ENCODE measurements at places on chromosomes 5 and 9.

GRCh38 chr5:6950250-6950649 is 237.0 kb downstream of the TENT4A start:
- no peak for DNase-seq

DNA sequence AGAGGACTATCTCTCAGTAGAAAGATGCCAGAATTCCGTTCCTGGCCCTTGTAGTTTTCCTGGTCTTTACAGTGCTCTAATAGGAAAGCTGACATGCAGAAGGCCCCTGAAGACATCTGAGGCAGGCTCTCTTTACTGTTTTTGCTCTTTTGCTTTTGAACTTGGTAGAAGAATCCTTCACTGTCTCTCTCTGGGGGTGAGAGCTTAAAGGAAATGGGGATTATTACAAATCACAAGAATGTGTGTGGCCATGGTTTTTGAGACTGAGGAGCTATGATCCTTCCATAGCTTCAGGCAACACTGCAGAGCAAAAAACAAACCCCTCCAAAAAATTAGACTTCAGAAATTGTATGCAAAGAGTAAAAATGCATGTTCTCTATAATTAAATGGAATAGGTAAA is 89.2 kb downstream of the PPIC start:
- DNase-seq = no peak

DNA sequence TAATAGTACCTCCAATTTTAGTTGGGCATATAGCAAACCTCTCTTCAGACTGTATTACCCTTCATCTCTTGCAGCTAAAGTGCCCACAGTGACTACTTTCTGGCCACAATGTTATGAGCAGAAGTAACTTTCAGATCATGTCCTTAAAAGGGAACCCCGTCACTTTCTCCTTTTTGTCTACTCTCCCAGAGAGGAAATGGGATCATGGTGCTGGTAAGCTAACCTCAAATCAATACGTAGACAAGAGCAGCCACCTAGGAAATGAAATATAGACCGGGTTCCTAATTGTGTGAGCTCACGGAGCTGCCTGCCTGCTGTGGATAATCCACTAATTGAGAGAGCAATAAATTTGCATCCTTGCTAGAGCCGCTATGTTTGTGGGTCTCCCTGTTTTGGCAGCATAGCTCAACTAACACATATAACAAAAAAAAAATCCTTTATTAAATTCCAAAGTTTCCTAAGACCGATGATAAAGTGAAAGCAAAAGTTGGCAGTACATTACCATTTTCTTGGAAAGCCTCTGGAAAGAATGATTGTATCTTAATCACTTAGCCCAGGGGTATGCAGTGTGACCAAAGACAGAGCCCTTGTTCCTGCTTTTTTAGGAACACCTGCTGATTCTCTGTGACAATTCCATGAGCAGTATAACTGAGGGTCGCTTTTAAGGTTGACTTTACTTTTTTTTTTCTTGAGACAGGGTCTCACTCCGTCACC is 5.6 kb upstream of the IL7R start:
- DNase-seq = no peak

DNA sequence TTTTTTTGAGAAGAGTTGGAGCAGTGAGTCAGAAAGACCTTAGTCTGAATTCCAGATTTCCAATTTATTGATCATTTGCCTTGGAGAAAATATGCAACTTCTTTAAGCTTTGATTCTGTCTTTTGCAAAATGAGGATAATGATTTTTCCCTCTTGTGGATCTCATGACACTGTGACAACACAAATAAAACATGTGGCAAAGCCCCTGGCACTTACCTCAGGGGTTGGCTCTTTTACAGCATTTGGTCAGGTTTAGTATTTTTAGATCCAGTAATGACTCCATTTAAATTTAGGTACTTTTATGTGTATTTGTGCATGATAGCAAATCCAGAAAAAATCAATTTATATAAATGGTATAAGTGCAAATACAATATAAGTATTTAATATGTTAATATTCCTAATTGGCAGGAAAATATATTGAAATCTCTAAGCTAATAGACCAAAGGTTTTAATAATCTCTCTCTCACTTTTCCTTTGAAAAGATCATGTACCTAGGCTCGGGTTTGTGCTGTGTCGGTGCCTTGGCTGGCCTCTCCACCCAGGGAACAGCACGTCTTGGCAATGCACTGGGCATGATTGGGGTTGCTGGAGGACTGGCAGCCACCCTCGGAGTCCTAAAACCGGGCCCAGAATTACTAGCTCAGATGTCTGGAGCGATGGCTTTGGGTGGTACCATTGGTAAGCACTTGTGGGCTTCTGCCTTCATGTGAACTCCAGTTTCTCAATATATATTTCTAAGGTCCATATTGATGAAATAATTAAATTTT is 49.7 kb downstream of the NNT start:
- DNase-seq = no peak

GRCh38 chr9:110426052-110426709 is 88.5 kb upstream of the TXNDC8 start:
- no peak for DNase-seq

DNA sequence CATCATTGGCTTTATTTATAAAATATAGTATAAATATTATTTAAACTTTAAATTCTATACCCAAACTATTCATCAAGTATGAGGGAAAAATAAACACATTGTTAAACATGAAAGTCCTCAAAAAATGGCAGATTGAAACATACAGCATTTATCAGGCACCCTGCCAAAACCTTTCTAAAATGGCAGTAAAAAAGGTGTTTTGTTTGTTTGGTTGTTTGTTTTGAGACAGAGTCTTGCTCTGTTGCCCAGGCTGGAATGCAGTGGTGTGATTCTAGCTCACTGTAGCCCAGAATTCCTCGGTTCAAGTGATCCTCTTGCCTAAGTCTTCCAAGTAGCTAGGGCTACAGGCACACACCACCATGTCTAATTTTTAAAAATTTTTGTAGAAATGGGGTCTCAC is 60.1 kb upstream of the ECM2 start:
- DNase-seq = no peak

DNA sequence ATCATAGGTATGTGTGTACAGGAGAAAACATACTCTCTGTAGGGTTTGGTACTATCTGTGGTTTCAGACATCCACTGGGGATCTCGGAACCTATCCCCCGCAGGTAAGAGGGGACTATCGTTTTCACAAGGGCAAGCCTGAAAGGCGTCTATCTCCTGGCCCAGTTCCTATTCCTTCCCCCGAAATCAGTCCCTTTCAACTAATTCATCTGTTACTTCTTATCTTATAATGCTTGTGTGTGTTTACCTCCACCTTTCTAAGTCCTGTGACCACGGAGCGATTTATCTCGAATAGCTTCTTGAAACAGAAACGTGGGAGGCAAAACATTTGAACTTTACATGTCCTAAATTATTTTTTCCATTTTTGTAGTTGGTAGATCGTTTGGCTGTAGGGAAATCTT is 11.4 kb downstream of the ABO start:
- no peak for DNase-seq

Data from NCI-H187 (cell line).